ENCODE measurements at places on chromosomes 7 and 10.

DNA sequence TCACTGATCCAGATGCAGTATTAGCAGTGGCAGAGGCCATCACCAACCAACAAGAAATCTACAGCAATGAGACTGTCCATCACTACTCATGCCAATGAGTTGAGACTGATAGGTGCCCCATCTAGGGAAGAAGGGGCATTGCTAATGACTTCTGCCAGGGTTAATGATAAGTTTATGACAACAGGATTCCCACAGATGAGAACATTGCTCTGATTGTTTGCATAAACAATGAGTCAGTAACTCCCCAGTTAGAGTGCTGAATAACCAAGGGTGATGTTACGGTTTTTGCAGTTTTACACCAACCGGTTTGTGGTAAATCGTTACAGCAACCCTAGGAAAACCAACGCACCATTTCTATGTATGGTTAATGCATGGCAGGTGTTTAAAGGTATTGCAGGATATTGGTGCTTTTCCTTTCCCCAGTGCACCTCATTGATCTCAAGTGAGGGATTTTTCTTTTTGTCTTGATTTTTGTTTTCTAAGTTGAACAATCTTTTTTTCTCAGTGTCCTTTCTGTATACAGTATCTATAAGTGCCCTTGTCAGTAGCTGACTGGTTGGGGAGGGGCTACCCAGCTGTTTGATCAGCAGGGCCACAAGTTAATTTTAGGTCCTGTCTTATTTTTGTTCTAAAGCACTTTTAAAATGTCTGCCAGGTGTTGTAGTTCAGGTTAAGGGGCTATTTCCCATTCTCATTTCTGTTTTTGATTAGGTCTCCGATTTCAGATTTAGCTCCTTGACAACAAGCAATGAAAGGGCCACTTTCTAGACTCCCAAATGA, 3.9 kb upstream of the CSGALNACT2 start:
- DNase-seq, result no peak

GRCh38 chr7:142905759-142906158, 20.2 kb upstream of the TRPV6 start:
- no peak for DNase-seq

DNA sequence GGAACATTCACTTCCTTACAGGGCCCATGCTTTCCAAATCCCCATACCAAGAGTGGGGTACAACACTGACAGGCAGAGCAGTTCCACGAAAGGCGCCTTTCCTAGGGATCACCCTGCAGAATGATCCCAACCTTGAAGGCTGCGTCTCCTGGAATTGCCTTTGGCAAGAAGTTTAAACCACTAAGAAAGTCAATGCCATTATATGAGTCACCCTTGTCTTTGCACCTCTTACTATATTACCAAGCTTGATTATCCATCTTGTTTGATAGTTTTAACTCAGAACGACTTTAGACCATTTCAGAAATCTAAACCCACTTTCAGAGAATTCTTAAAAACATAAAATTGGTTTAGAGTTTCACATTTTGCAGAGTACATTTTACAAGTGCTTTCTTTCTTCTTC, 282.1 kb downstream of the ARHGAP12 start:
- no peak for DNase-seq

GRCh38 chr10:3484306-3485056, 300.5 kb downstream of the KLF6 start:
- DNase-seq, result no peak

- no peak for DNase-seq
Measured at GRCh38 chr7:105905910-105906568, 29.6 kb upstream of the ATXN7L1 start.

DNA sequence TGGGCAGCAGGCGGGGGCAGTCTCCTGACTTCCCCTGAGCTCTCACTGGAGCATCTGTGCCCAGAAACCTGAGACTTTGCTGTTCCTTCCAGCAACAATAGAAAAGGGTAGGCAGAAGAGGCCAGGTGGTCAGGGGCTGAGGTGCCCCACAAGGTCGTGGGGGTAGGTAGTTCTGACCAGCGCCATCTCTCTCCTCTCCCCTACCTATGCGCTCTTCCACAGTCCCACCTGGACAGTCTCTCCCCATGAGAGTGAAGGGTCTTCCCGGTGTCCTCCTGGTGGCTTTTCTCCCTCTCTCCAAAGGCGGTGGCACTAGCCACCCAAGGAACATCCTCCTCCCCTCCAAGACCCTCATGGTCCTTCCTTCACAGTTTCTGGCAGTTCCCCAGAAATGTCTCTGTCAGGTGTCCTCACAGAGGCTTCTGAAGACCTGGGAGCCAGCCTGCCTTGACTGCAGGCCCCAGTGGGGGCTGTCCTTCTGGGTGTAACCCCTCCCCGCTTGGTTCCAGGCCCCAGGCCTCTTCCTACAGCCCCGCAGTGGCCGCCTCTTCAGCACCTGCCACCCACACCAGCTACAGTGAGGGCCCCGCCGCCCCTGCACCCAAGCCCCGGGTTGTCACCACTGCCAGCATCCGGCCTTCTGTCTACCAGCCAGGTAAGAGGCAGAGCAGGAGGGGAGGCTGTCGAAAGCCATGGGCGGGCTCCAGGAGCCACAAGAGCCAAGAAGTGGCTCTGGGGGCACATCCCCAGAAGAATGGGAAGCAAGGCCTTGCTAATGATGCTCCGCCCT, 41.3 kb downstream of the LDB3 start:
- DNase-seq, result no peak

- DNase-seq, result no peak
Measured at GRCh38 chr7:44212018-44212417, 11.2 kb downstream of the YKT6 start.

DNA sequence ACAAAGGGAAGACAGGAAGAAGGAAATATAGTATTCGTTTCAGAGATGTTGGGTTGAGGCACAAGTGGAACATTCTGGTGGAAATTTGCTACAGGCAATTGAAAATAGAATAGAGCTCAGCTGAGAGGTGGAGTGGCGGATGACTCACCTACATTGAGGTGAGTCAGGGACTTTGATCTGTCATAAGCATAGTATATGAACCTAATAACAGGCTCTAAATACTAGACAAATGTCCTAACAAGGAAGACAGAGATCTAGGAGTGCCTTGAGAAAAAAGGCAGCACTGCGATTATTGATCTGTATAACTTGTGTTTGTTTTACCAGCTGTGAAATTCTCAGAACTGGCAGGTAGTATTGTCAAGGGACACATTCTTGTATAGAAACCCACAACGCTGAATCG, 907 bp upstream of the IFRD1 start:
- DNase-seq, result no peak

DNA sequence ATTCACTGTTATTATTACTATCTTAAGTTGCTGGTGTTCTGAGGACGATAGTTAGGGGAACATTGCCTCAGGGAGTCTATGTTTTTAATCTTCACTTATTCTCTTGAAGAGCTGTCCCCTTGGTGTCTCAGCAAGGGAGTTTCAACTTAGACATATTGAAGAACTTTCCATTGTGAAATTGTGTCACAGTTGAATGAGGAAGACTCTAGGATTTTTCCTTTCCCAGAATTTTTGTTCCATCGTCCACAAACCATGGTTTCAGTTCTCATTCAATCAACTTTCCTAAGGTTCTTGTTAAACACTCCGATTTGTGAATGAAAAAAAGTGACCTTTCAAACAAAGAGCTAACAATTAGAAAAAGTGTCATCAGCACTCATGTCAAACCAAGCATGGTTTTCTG, 128.3 kb downstream of the GATA3 start:
- no peak for DNase-seq

GRCh38 chr7:122166275-122166674, 22.2 kb upstream of the AASS start:
- no peak for DNase-seq

DNA sequence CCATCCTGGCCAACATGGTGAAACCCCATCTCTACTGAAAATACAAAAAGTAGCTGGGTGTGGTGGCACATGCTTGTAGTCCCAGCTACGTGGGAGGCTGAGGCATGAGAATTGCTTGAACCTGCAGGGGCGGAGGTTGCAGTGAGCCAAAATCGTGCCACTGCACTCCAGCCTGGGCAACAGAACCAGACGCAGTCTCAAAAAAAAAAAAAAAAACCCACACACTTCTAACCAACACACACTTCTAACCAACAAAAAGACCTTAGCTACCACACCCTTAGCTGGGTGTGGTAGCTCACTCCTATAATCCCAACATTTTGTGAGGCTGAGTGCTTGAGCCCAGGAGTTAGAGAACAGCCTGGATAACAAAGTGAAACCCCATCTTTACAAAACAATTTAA, 33.9 kb upstream of the SPOCK2 start:
- DNase-seq, result no peak

- no peak for DNase-seq
Measured at GRCh38 chr7:15764010-15764409, 77.5 kb upstream of the MEOX2 start.
